Omental fat pad (tissue), 4 donors: ENCODE measurements at places on chromosomes 13 and 19.
A peak's percentile ranks its signal among the peaks of the same experiment; 100 is the strongest.

- DNase-seq: no peak
Measured at GRCh38 chr13:28326056-28326455, 168.9 kb downstream of the FLT1 start.

DNA sequence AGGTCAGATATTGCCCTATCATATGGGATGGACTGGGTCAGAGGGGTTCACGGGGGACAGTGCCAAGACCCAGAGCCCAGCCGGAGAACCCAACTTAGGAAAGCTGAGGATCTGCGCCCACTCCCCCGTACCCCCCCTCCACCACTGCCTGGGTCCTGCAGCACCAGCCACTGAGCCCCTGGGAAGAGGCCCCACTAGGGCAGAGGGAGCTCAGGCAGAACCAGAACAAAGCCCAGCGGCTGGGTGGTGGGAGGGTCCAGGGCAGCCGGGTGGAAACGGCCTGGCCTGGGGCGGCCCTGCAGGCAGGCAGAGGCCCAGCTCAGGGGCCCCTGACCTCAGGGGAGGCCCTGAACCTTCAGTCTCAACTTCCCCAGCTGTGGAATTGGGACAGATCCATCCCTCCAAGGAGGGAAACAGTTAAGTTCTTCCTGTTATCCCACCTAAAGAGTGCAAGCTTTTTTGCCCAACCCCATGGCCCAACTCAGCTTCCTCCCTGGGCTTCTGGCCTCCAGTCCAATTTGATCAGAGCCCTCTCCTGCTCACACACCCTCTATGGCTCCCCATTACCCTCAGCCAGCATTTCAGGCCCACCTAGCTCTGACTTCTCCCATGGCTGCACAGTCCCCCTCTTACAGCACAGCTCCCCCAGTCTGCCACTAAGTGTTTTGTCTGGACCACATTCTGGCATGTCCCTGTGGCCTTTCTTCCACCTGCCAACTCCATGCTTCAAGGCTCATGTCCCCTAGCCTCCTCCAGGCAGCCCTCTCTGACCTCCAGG lies 3.1 kb downstream of the NR2F6 start:
- DNase-seq: no peak

DNA sequence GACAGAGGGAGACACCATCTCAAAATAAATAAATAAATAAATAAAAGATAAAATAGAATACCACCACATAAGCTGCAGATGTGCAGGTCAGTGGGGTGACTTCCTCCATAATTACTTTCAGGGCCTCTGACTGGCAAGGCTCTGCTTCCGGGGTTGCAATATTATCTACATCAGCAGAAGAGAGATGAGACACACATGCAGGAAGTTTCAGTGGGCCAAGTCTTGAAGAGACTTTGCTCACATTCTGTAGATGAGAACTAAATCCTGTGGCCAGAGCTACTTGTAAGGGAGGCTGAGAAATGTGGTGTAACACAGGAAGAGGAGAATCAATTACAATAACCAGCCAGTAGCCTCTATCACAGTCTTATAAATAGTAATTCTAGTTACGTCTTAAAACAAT lies 89.9 kb upstream of the MAB21L1 start:
- no peak for DNase-seq

DNA sequence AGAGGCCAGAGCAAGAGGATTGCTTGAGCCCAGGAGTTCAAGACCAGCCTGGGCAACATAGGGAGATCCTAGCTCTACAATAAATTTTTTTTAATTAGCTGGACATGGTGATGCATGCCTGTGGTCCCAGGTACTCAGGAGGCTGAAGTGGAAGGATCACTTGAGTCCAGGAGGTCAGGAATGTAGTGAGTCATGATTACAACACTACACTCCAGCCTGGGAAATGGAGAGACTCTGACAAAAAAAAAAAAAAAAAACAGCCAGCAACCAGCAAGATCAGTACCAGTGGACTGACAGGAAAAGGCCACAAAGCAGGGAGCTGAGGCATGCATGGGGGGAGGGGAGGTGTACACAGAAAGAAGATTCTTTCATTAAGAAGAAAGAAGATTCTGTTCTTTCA lies 52.7 kb upstream of the RFXAP start:
- no peak for DNase-seq

DNA sequence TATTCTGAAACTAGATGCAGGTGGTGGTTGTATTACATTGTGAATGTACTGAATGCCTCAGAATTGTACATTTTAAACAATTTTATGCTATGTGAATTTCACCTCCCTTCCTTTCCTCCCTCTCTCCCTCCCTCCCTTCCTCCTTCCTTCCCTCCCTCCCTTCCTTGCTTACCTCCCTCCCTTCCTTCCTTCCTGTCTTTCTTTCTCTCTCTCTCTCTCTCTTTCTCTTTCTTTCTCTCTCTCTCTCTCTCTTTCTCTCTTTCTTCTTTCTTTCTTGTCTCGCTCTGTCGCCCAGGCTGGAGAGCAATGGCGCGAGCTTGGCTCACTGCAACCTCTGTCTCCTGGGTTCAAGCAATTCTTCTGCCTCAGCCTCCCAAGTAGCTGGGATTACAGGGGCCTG lies 37.2 kb downstream of the IER2 start:
- no peak for DNase-seq

- no peak for DNase-seq
Measured at GRCh38 chr13:99626461-99627082, 125.3 kb downstream of the TM9SF2 start.

GRCh38 chr13:105956921-105957320 lies 578.5 kb downstream of the EFNB2 start:
- DNase-seq: no peak

- DNase-seq: peak; percentile 62
Measured at GRCh38 chr19:57814505-57815246, at the start of gene ZNF552. ZNF552 (minus strand) TSS chr19:57814913; CDS start chr19:57814743, 170 bp downstream.

DNA sequence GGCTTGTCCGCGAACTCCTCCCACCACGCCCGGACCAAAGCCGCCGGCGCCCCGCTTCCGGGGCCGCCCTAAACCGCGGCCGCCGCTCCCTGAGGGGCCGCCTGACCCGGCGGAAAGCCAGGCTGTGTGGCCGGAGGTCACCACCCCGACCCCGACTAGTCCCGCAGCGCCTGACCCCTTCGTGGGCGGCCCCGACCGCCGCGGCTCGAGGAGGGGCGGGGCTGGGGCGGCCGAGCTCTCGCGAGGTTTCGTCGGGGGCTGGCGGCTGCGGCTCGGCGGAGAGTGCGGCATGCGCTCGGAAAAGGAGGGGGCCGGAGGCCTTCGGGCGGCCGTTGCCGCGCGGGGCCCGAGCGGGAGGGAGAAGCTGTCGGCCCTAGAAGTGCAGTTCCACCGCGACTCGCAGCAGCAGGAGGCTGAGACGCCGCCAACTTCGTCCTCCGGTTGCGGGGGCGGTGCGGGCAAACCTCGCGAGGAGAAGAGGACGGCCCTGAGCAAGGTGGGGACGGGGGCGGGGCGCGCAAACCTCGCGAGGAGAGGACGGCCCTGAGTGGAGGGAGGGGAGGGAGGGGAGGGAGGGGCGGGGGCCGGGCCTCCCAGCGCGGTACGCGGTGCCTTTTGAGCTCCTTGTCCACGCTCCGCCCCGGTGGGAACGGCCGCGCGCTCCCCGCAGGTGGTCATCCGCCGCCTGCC lies at the start of gene UPF3A:
Gene UPF3A (plus strand): TSS at position 251 of the 690 bp plus-strand sequence. CDS start 39 bp downstream, at position 290.
- DNase-seq: peak; percentile 67

GRCh38 chr13:40123962-40124632 lies 468.6 kb downstream of the COG6 start:
- no peak for DNase-seq

- no peak for DNase-seq
Measured at GRCh38 chr13:71806886-71807285, 60.1 kb downstream of the DACH1 start.
